ENCODE measurements at places on chromosomes 4 and X.

DNA sequence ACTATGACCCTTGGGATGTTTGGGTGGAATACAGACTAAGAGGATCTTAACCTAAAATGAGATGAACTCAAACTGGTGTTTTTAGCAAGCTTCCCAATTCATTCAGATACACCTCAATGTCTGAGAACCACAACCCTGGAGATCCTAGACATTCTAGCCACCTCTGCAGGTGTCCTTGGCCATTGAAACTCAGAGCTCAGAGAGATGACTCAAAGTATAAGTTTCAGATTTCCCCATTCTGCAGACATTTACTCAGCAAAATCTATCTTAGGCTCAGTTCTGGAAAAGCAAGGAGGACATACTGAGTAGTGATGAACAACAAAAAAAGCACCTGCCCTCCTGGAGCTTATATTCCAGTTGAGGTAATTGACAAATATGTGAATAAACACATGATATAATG is 47.8 kb downstream of the COMMD8 start:
- ATAC-seq, result no peak

GRCh38 chr4:37219242-37219641 is 25.3 kb upstream of the NWD2 start:
- ATAC-seq, result no peak

GRCh38 chrX:119252716-119253115 is 16.6 kb downstream of the PGRMC1 start:
- ATAC-seq, result no peak

DNA sequence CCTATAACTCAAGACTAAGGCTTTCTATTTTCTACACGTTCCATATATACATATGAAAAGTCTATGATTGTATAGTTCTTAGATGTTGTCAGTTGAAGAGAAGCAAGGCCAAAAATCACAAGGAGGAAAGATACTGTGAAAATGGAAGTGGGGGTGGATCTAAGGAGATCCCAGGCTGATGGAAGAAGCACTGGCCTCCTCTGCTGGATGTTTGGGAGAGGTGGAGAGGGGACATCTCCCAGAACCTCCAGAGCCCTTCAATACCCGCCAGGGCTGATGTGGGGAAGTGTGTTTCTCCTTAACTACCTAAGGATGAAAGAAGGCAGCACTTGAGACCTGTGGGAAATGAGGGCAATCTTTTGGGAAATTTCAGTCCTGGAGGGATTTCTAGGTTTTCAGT is 67.4 kb downstream of the RASGEF1B start:
- ATAC-seq, result no peak

- 0 out of 3 replicates have a peak, but pooled peaks have one; percentile 14 for ATAC-seq
Observed at GRCh38 chr4:158159054-158159717, 13.6 kb downstream of the GASK1B start.

GRCh38 chr4:163070023-163070422 is 96.7 kb downstream of the NAF1 start:
- no peak for ATAC-seq

DNA sequence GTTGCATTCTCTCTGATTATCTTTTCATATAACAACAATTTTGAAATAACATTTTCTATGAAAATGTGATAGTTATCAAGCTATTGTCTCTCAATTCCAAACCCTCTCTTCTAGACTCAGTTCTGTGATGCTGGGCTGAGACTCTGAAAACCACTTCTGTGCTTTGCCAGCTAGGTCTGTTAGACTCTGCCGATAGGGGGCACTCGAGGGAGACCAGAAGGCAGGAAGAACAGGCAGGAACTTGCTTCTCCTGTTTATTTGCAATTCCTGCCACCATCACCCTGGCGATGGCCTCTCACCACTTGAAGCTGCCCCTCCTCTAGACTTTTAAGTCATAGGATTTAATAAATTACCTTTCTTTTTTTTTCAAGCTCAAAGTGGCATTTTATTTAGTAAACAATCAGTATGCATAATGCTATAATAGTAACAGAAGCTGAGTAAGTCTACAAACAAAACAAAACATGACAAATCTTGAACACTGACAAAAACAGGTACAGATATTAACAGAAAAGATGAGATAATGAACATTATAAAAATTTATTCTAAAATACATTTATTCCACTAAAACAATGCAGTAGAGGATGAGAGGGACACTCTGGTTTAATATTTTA is 49.7 kb downstream of the RASL11B start:
- ATAC-seq, result peak; percentile 81

GRCh38 chrX:42248226-42248625 is 324.9 kb upstream of the CASK start:
- ATAC-seq, result no peak

- no peak for ATAC-seq
Observed at GRCh38 chr4:152448038-152448707, 87.7 kb downstream of the FBXW7 start.

DNA sequence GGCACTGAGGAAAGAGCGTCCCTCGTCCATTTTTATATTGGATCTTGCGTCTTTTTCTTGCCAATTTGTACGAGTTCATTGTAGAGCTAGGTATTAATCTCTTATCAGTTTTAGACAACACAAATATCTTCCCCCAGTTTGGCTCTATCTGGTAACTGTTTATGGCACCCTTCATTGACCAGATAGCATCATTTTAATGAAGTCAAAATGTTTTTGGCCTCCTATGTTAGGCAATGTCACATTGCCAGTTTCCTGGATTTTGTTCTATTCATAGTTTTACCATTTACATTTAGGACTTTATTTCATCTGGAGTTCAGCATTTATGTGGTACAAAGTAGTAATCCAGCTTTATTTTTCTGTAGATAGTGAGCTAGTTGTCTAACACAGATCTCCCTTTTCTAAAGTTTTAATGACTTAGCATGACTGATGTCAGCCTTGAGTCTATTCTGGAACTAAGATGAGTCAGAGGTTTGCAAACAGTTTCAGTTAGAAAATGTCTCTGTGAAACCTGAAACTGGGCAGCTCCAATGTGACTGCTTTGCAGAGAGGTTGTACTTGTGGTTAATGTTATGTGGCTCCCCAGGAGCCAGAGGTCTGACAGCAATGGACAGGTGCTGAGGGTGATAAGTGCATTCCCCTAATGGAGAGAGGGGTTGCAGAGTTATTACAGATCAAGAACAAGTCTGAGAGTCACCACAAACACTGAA is 5.3 kb upstream of the STBD1 start:
- ATAC-seq, result peak; percentile 70

DNA sequence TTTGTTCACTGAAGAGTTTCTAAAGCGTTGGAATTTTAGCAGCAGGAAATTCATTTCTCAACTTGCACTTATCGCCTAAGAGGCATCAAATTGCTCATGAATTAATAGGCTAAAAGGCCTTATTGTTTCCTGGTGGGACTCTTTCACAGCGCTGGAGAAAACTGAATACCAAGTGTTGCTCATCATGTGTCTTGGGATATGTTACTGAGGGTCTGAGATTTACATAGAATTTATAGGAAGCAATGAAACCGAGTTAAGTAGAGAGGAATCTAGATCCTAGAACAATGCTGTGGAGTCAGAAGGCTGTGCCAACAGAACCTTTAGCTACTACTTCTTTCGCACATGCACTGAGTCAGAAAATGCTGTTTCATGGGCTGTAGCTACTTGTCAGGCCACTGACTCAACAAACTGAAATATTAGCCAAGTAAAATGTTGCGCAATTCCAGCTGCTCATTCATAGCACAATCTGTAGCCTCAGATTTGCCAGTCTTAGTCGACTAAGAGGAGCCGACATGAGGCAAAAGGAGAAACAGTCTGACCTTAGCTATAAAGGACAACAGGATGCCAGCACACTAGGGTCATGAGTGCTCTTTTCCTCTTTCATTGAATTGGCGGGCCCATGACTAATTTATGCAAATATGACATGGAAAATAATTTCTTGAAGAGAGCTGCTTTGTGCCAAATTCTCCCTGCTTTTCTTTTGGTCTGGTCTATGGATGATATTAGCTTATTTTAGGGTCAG is 35.9 kb upstream of the CXCL8 start:
- peak; percentile 82 for ATAC-seq

DNA sequence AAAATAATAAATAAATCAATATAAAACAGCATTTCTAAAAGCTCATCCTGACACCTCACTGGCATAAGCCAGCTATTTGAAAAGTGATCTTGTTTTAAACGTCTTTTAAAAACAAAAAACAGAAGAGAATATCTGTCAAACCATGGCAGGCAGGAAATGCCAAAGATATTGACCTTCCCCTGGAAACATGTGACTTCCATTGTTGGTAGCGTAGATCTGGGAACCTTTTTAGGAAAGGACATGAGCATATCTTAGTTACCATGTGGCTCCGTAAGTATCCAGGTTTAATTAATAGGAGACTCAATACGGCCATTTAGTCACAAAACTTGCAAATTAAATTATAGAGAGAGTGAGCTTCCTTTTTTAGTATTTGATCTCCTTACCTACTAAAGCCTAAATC is 83.0 kb upstream of the KLHL4 start:
- ATAC-seq, result no peak

All from SK-N-SH treated with all-trans-retinoic acid at 6 μM for 48 hours (cell line).